WTC11 (cell line): ENCODE measurements at places on chromosomes 12 and 14.

DNA sequence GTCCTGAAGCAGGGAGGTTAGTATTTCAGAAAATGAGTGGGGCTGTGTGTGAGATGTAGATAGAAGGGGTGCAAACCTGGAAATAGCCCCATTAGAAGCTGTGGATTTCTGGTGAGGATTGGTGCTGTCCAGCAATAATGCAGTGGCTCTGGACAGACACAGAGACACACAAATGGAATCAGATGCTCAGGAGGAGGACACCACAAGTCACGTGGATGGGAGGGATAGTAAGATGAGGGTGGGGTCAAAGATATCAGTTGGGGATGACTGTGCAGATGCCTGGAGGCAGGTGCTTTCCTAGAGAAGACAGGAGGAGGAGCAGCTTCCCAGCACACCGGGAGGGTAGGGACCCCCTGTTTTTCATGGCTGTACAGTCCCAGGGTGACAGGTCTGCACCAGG is 136.5 kb downstream of the PLXNC1 start:
- no peak for DNase-seq

DNA sequence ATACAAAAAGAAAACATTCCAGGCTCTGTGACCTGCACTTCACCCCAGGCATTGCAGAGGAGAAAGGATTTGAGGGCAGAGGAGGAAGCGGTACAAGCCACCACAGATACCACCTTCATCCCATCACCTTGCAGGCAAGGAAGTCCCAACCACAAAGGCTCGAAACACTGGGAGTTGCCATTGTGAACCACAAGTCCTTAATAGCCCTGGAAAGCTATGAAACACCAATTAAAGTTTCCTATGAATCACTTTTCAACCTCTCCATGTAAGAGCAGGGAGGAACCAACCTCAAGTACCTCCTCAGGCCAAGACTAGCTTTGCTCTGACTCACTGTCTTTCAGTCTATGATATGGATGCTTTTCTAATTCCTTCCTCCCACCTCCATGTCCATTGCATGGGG is 27.0 kb downstream of the MAP3K9 start:
- DNase-seq, result no peak

GRCh38 chr12:14946861-14947260 is 8.5 kb upstream of the ERP27 start:
- no peak for DNase-seq

- DNase-seq, result no peak
Measured at GRCh38 chr14:68317239-68317638, 475.6 kb downstream of the ZFP36L1 start.

DNA sequence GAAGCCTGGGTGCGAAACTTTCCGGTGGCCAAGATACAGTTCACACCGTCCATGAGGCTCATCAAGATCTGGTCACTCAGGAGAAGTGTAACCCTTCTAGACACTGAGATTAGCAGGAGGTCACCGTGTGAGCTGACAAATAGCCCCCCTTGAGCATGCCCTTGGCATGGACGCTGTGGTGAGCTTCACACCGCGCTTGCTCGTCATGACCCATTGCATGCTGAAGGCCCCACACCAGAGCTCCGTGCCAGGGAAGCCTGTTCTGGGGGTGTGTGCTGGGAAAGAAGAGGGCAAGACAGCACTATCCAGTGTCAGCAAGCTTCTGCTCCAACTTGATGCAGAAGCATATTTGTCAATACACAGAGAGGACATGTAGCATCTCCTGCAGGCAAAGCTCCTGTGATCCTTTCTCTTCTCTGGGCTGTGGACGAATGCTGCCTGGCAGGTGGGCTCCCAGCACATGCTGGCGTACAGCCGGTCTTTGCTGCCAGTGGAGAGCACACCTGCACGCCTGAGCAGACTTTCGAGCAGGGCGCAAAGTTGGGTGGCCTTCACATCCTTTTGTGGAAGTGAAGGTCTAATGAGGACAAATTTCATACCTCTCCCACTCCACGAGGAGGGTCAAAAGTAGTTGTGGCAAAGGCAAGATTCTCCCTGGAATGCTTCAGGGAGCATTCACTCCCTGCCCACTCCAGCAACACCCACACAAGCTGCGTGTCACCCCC is 126.9 kb upstream of the FKBP4 start:
- peak; percentile 3 for DNase-seq

- DNase-seq, result no peak
Measured at GRCh38 chr12:100956311-100956852, 161.8 kb downstream of the ANO4 start.

DNA sequence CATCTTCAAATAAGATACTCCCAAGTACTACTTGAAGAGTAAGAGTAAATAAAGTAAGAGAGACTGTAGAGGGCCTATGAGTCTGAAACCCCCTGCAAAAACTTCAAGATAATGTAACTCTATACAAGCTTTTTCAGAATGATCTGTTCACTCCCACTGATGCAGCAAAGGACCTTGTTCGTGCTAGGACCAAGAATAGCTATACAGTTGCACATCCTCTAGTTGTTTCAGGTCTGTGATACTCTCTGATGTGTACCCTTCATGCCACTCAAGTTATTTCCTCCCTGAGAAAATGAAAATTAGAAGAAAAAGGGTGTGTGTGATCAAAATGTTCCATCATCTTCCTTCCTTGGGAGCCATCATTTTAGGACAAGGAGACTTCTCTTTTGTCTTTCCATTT is 204.4 kb downstream of the ALX1 start:
- DNase-seq, result no peak

DNA sequence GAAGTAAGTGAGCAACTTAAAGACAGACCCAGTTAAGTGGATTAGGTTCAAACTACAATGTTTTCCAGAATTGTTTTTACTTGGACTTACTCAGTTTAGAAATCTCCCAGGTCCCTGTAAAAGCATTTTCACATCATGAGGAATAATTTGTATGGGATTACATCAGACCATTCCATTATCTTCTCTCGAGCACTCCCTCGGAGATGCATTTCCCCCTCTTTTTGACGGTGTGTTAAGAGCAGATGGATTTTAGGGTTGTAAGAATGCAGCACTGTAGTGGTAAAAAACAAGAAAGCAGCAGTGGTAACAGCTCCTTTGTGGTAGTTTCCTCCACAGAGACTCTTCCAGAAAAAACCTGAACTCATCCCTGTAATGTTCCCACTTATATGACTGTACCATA is 488.4 kb downstream of the BCAT1 start:
- DNase-seq, result no peak

GRCh38 chr12:86367137-86367536 is 110.9 kb upstream of the MGAT4C start:
- DNase-seq, result no peak

DNA sequence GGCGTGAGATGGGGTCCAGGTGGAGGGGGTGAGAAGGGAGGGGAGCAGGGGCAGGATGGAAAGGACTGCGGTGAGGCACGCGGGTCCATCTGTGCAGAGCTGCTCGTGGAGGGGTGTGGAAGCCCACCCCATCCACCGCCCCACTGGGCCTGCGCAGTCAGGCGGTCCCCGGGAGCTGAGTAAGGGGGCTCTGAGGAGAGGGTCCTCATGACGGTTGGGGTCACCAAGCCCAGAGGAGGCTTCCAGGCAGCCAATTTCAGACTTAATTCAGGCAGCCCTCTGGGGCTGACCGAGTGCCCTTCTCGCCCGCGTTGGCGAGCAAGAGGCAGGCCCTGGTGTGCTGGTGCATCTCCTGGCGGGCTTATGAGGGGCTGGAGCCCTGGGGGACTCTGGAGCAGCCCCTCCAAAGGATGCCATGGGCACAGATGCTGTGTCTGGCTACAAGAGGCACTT is 115.5 kb downstream of the KIF26A start:
- no peak for DNase-seq
